ENCODE measurements at places on chromosomes 5 and 9.

GRCh38 chr5:173727839-173728778 is 111.7 kb upstream of the BOD1 start:
- DNase-seq = no peak

DNA sequence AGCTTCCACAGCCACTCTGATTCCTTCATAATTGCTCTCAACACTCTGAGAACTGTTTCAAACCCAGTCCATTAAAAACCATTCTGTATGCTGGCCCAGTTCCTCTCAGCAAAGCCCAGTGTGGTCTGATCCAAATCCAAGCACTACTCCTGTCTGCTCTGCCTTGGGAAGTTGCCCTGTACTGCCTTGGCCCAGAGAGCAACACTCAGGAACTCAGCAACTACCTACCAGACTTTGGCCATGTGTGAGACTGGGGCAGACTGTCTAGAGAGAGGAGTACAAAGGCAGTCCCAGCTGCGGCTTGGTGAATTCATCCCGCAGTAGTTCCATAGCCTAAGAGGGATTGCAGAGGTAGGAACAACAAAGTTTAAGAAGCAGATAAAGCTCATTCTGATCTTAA is 214.4 kb downstream of the MCTP1 start:
- no peak for DNase-seq

- no peak for DNase-seq
Measured at GRCh38 chr5:171588790-171589189, 169.3 kb downstream of the FGF18 start.

- DNase-seq = no peak
Measured at GRCh38 chr9:98074115-98074990, 17.8 kb downstream of the NANS start.

DNA sequence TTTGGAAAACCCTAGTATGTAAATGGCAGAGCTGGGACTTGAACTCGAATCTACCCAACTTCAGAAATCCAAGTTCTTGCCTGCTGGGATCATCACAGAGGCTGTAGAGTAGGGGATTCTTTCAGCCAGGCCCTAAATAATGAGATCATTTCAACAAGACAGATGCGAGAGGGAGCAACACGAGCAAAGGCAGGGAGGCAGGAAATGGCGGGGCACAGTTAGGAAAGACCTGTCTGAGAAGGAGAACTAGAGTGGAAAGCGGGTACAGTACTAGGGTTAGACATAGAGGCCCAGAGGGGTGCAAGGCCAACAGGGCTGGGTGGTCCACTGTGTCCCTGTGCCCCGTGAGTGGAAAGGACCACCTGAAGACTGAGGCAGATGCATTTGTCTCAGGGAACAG is 46.1 kb downstream of the MVB12B start:
- no peak for DNase-seq

GRCh38 chr5:17229313-17229712 is 11.9 kb downstream of the BASP1 start:
- DNase-seq = no peak

- DNase-seq = no peak
Measured at GRCh38 chr9:15048772-15049171, 138.5 kb upstream of the FREM1 start.

DNA sequence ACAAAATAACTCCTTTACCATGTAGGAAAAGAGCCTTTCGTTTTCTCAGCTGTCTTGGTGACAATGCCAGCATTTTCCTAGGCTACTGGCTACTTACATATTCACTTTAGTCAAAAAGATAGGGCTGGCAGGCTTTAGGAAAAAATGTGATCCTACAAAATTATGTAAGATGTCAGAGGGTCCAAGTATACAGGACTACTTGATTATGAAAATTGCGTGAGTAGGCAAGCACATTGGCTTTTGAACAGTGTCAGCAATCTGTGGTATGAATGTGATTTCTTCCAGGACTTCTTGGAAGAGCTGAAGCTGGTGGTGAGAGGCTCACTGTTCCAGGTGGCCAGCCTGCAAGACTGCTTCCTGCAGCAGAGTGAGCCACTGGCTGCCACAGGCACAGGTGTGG is 22.8 kb downstream of the THBS4 start:
- no peak for DNase-seq

GRCh38 chr5:107541400-107541799 is 129.3 kb downstream of the EFNA5 start:
- DNase-seq = no peak

DNA sequence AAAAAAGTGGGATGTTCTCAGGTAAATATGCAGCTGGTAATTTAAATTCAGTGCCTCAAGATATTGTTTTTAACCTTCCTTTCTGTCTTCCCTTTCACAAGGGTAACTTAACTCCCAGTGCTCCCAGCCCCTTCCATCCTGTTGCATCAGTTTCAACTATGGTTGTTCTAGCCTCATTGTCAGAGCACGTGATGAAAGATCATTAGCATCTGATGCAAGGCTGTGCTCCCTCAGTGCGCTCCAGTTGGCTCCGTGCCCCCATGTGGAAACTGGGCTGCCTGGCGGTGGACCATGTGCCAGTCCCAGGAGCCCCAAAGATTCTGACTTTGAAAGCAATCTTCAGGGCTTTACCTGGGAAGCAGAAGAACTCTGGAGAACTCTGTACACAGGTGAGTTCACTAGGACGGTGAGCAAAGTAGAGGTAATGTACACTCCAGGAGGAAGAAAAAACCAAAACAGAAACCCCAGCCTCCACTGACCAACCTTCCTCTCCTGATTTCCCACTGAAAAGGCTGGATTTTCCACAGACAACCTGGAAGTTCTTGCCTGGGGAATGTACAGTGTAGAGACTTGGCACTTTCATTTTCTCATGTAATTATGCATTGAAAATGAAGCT is 96.9 kb downstream of the SLC1A3 start:
- DNase-seq = no peak

- no peak for DNase-seq
Measured at GRCh38 chr5:74954919-74955318, 88.7 kb upstream of the FAM169A start.

DNA sequence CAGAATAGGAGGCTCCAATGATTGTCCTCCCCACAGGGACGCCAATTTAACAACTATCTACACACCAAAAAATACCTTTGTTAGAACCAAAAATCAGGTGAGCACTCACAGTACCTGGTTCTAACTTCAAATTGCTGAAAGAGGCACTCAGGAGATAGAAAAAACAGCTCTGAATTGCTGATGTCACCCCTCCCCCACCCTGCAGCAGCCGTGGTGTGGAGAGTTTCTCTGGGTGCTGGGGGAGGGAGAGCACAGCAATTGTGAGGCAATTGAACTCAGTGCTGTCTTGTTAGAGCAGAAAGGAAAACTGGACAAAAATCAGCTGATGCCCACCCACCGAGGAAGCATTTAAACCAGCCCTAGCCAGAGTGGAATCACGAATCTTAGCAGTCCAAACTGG is 41.8 kb downstream of the TNFSF8 start:
- no peak for DNase-seq

GRCh38 chr5:73199671-73200070 is 26.7 kb downstream of the TMEM174 start:
- no peak for DNase-seq

- DNase-seq = no peak
Measured at GRCh38 chr5:145787001-145787400, 48.1 kb downstream of the PRELID2 start.

- no peak for DNase-seq
Measured at GRCh38 chr5:149851211-149851610, 93.4 kb downstream of the PDE6A start.

GRCh38 chr5:135179308-135179980 is 145.4 kb upstream of the PITX1 start:
- no peak for DNase-seq

DNA sequence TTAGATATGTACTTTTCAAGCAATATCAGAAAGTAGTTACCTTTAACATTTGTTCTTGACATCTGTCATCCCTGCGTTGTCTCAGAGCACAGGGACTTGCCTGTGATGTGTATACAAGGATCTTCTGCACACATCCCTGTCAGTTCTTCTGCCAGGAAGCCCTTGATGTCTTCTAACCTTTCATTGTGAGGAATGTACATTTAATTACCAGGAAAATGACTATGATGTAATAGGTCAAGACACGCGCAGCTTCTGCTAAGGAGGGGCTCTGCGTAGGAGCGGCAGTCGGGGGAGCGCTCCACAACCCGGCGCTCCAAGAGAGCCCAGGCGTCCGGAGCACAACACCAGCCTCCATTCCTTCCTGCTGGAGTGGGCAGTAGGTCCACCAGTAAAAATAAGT is 119.7 kb downstream of the IRX2 start:
- DNase-seq = no peak

- DNase-seq = no peak
Measured at GRCh38 chr5:80101993-80102392, 66.8 kb downstream of the THBS4 start.

DNA sequence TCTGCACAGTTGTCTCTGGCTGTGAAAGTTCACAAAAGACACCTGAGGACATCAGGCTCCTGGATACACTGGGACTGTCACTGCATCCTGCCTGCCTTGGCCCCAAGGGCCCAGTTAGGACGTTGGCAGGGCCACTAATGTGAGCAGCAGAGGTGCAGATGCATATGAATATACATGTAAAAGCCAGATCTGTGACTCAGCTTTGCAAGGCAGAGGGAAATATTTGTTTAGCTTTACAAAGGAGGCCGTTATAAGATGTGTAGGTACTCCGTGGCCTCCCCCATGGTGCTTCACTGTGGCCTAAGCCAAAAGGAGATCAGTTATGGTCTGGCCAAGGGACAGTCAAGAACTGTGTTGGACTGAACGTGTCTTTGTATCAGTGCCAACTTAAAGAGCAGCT is 4.1 kb upstream of the C1QTNF3 start:
- DNase-seq = no peak

- no peak for DNase-seq
Measured at GRCh38 chr9:95689669-95690068, 172.9 kb upstream of the PTCH1 start.

DNA sequence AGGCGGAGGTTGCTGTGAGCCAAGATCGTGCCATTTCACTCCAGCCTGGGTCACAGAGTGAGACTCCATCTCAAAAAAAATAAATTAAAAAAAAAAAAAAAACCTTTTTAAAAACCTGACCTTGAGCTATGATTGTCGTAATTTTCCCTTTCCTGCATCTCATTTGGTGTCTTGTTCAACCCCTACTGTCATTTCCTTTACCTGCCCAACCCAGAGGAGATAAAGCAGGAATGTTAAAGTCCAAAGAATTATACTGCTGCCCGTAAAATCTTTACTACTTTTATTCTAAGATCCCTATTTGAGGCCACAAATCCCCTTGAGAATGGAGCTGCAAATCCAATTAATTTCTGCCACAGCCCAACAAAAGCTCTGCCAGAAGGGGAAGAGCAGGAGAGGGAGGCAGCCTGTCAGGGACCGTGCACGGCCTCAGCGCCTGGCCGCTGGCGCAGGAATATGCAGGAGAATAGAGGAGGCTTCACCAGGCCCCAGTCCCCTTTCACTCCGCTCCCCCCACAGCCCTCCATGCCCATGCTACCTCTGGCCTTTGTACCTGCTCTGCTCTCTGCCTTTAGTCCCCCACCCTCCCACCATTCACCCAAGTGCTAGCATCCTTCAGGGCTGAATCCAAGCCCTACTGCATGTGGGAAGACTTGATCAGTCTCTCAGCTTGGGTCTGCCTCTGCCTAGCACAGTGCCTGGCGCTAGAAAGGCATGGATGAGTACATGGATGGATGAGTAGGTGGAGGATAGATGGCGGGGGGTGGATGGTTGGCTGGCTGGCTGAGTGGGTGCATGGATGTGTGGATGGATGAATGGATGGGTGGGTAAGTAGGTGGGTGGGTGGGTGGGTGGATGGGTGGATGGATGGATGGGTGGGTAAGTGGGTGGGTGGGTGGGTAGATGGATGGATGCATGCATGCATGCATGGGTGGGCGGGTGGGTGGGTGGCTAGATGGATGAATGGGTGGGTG is 99.8 kb upstream of the SARDH start:
- DNase-seq = no peak

GRCh38 chr9:2120926-2121689 is 106.0 kb downstream of the SMARCA2 start:
- DNase-seq = peak; percentile 11
